ENCODE measurements at places on chromosomes 3 and 15.
A peak's percentile ranks its signal among the peaks of the same experiment; 100 is the strongest.

GRCh38 chr3:7760718-7761117 is 740.9 kb upstream of the LMCD1 start:
- no peak for DNase-seq

DNA sequence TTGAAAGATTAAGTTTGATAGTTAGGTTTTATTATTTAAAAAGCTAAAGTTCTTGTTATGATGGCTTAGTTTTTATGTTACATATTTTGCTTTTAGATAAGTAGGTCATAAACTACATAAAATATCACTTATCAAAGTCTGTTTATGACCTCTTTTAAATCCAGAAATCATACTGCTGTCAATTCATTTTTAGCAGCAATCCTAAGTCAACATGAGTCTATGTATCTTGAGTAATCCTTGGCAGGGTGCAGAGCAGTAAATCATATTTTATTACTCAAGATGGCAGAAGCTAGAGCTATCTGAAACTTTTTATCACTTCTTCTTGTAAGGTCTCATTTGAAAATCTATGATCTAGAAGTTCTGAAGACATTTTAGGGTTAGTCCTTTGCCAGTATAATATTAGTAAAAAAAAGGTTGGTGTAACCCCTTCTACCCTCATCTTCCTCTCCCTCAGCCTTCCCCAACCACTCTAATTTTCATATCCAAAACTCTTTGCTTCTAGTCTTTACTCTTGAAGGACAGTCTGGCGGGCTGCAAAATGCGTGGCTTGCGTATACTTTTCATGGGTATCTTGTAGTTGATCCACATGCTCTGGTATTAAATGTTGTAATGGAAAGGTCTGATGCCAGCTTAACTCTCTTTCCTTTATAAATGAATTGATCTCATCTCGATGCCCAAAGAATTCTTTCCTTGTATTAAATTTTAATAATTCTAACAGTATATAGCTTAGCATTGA is 134.0 kb upstream of the THRB start:
- DNase-seq: no peak

DNA sequence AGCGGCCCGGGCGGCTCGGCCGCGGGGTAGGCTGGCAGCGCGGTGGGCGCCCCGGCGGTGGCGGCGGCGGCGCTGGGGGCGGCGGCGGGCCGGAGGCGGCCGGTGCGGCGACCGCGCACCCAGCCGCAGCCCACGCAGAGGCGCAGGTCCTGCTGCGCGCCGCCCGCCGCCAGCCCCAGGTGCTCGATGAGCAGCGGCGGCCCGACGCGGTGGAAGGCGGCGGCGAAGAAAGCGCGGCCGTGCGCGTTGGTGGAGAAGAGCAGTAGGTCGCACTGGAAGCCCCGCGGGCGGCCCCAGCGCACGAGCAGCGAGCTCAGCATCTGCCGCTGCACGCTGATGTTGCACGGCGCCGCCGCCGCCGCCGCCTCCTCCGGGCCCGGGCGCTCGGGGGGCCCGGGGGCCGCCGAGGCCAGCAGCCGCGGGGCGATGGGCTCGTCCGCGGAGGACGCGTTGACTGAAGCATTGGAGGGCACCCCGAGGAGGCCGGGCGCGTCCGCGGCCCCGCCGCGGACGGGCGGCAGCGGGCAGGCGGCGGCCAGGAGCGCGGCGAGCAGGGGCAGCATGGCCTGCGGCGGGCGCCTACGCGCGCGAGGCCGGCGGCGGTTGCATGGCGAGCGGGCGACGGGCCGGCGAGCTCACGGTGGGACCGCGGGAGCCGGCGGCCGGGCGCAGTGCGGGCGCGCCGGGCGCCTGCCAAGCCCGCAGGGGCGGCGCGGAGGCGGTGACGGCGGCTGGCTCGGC is 452 bp downstream of the TMEM158 start:
- peak; percentile 64 for DNase-seq

GRCh38 chr15:84681831-84682230 is 23.8 kb upstream of the NMB start:
- peak; percentile 54 for DNase-seq

DNA sequence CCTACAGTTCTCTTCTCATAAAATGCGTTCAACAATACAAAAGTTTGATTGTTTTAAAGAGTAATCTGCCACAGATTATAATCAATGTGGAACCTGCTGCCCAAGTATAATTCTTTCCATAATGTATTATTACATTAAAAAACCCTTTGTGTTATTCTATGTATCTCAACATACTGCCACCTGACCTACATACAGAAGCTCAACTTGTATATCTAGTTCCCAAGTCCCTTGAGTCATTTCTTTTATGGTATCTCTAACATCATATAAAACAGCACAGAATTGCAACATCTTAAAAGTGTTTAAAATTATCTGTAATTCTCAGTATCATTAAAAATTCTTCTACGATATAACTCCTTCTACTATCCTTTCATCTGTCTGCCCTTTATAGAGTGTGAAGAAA is 70.3 kb downstream of the TBL1XR1 start:
- no peak for DNase-seq

DNA sequence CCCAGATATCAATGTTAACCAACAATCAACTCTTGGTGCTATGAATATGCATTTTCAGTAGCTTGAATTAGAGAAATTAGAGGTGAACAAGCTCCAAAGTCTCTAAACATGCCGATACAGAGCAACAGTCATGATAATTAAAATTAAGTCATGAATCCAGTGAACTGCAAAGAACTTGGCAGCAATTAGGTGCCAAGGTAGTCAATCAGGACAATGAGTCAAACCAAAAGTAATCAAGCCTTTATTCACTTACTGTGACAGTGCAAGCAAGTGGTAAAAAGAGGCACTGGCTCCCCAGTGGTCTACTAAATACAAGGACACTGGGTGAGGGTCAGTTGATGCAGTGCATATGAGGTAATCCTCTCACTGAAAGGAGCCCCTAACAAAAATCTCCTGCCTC is 1.8 kb downstream of the ZNF770 start:
- no peak for DNase-seq

GRCh38 chr3:187212705-187213104 is 15.4 kb downstream of the RTP1 start:
- no peak for DNase-seq

- DNase-seq: no peak
Observed at GRCh38 chr3:10601151-10601856, 95.9 kb upstream of the ATP2B2 start.

DNA sequence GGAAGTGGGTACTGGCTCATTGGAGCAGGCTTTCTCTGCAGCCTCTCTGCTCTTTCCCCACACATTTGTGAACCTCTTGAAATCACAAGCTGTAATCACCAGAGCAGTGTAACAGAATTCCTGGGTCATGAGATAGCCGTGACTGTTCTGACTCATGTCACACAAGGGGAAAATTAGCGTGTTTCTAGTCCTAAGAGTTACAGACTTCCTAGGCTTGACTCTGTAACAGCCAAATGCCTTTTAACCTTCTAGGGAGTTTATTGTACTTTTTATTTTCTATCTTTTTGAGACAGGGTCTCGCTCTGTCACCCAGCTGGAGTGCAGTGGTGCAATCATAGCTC is 54.7 kb upstream of the TRAK1 start:
- no peak for DNase-seq

DNA sequence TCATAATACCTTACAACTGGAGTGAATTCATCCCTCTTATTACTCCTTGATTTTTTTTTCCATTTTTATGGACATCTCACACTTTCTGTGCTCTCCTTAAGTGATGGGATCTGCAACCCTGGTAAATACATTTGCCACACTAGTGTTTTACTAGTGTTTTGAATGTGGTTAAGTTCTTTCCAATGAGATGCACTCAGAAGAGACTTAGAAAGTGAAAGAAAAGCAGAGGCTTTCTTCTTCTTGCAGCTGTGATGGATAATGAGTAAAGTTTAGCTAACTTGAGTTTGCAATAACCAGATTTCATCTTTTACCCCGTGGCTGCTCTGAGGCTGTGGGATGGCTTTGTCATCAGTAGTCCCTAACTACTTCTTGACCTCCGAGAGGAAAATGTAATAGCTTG is 1248.4 kb downstream of the NSUN3 start:
- no peak for DNase-seq

DNA sequence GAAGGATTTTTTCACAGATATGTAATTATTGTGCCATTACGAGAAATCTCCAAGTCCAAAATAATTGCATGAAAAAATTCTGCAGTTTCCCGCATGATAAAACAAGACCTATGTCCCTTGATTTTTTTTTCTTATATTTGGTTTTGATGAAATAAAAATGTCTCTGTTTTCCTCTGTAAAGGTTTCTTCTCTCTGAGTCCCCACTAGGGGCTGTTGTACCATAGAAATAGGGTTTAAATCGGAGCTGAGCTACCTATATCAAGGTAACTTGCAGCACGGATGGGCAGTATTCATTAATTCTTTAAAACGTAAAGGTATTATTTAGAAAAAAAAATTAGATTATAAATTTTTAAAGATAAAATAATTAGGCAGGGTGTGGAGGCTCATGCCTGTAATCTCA is 66.6 kb upstream of the IGF1R start:
- DNase-seq: no peak

DNA sequence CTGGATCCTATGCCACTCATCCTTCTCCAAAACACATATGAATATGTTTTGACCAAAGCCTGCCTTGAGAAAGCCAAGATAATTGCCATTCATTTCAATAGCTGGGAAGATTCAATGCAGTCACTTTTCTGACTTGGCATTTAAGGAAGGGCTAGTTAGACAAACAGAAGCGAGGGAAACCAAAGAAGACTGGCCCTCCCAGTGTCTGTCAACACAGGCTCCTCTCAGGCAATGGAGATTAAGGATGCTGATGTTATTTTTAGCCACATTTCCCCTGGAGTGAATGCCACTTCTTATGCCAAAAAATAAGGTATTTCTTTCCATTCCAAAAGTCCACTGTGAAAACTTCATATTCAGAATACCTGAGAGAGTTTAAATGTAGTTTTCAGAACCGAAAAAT is 101.7 kb downstream of the P3H2 start:
- DNase-seq: no peak

GRCh38 chr15:42602501-42602900 is 27.1 kb downstream of the STARD9 start:
- no peak for DNase-seq

GRCh38 chr3:107208796-107209195 is 168.4 kb upstream of the CCDC54 start:
- DNase-seq: no peak

GRCh38 chr3:57659806-57660439 is 33.0 kb downstream of the DENND6A start:
- no peak for DNase-seq

DNA sequence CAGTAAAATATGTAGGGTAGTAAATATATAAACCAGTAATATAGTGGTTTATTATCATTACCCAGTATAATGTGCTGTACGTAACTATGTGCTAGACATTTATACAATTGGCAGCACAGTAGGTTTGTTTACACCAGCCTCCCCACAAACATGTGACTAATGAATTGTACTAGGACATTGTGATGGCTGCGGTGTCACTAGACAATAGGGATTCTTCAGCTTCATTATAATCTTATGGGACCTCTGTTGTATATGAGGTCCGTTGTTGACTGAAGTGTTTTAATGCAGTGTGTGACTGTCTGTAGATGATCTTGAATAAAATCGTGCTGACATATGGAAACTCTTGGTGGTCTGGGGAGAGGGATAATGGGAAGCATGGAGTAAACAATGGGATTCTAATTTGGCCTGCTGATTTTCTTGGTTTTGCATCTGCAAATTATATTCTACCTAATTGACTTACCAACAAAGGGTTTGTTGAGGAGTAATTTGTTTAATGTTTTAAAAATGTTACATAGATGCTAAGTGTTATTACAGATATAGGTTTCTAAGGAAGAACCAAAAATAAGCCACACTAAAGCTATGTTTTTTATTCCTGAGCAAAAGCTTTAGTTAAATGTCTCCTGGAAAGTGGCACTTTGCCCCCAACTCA is 496.5 kb upstream of the TBL1XR1 start:
- no peak for DNase-seq

- DNase-seq: no peak
Observed at GRCh38 chr3:168865022-168865551, 769.4 kb upstream of the GOLIM4 start.

DNA sequence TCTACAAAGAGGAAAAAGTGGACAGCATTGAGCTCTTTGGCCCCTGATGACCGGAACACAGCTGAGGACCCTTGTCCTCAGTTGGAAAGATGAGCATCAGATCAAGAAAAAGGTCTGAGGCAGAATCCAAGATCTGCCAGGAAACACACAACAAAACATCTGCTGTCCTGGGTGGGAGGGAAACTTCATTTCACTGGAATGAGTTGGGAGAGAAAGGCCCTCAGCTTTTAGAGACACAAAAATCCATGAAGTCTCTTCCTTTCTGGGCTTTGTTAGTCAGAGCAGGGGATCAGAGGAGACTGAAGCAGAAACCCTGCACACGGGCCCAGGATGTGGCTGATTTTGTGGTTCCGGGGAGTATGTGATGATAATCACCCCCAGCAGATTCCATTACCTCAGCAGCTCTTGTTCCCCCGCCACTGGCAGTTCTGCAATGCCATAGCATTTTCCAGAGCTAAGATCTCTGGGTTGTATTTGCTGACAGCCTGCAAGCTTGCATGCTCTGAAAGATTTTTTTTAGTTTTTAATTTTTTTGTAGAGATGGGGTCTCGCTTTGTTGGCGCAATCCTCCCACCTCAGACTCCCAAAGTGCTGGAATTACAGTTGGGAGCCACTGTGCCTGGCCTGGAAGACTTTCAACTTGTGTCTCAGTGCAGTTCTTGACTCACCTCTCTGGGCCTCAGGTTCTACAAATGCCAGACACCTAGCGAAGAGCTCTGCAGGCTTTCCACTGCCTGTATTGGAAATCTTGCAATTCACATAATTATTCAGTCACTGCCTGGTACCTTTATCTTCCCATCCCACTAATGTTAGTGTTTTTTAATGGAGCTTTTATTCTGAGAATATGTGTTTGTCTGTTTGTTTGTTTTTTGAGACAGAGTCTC is 5.8 kb upstream of the TATDN2 start:
- DNase-seq: peak; percentile 87

DNA sequence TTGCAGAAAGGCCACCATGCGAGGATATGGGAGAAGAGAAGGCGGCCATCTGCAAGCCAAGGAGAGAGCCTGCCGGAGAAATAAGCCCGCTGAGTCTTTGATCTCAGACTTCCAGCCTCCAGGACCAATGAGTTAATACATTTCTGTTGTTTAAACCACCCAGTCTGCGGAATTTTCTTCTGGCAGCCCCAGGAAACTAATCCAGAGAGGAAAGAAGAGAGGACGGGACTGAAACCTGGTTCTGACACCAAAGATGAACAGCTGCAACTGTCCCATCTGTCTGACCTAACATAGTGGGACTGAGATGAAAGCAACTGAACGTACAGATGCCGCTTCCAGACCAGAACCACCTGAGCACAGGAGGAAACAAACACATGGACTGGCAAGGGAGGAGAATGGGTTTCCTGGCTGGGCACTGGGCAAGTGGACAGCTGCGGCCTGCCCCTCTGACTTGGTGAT is 32.3 kb downstream of the VGLL4 start:
- no peak for DNase-seq

- no peak for DNase-seq
Observed at GRCh38 chr3:14876921-14877333, 58.2 kb downstream of the FGD5 start.

All from stimulated activated CD4-positive, alpha-beta T cell treated with anti-CD3 and anti-CD28 coated beads, Interleukin-15, amount 100 ng/mL, for 24 hours (primary cell).